ENCODE measurements at places on chromosomes 11 and 22.

- DNase-seq = no peak
Measured at GRCh38 chr11:93289782-93290463, 40.6 kb upstream of the DEUP1 start.

DNA sequence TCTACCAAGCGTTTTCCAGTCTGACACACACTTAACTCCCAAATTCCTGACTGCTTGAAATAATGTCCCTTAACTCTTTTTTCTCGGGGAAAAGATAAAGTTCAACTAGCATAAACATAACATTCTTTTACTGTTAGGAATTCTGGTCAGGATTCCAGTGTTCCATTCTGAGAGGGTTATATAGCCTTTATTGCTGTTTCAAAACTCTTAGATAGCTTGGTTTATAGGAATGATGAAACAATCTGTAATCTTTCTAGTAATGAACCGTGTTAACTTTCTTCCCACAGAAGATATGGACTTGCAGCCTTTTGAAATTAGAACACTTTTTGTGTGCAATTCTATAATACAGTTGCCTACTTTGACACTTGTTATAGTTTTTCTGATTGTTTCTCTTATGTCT lies 8.6 kb downstream of the REXO2 start:
- no peak for DNase-seq

- no peak for DNase-seq
Measured at GRCh38 chr11:14555818-14556217, 35.6 kb upstream of the PSMA1 start.

GRCh38 chr11:34575671-34576070 lies 45.2 kb upstream of the EHF start:
- no peak for DNase-seq

- no peak for DNase-seq
Measured at GRCh38 chr11:36230779-36231699, 58.2 kb downstream of the COMMD9 start.

DNA sequence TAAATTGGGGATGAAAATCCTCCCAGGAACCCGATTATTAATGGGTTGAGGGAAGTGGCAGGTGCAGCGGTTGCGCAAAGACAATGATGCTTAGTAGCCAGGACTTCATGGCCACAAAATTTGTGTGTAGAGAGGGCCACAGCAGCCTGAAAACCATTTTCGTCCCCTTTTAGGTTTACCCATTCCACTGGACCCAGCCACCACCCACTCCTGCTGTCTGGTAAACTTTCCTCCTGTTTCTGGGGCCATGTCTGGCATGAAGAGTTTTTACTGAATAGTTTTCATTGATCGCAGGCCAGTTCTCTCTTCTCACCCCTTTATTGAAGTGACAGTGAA lies 69.5 kb upstream of the SYT13 start:
- no peak for DNase-seq

DNA sequence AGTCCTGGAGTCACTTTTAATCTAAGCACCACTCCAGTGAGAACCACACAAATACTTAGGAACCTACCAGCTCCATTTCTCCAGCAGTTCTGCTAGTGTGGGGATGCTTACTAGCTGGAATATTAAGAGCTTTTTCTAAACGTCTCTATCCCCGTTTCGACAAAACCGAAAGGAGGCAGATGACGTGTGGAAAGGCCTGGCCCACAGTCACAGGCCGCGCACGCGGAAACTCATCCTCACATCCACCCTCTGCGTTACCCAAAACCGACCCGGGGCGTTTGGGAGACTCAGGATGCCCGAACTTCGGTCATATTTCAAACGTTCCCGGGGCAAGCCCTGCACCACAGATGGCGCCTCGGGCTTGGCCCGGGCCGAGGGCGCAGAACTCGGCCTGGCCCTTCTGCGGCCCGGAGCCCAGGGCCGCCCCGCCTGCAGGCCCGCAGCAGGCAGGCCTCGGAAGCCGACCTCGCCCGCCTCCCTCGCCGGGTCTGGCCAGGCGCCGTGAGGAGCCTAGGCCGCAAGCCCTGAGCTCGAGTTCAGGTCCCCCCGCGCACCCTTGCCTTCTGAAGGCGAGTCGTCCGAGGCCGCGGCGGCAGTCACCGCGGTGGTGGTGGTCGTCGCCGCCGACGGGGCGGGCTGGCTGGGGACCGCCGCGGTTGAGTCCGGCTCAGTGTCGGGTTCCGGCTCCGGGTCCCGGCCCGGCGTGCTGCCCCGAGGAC lies 473 bp downstream of the FNBP4 start:
- peak; percentile 68 for DNase-seq

GRCh38 chr22:17712441-17712840 lies 61.8 kb downstream of the BID start:
- no peak for DNase-seq

DNA sequence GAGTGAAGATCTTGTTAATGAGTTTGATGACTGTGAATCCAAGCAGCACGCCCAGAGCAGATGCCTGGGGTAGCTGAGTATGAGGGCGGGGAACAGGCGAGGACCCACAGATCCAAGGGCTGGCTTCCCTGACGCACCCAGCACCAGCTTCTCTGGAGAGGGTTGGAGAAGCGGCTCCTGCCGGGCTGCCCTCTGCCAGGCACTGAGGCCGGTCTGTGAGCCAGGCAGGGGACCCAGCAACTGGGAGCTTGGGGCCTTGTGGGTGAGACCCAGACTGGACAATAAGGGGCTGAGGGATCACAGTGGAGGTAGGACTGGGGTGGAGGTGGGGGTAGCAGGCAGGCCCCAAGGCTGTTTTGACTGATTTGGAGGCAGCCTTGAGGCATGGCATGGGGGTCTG lies 8.6 kb upstream of the SYT12 start:
- no peak for DNase-seq

DNA sequence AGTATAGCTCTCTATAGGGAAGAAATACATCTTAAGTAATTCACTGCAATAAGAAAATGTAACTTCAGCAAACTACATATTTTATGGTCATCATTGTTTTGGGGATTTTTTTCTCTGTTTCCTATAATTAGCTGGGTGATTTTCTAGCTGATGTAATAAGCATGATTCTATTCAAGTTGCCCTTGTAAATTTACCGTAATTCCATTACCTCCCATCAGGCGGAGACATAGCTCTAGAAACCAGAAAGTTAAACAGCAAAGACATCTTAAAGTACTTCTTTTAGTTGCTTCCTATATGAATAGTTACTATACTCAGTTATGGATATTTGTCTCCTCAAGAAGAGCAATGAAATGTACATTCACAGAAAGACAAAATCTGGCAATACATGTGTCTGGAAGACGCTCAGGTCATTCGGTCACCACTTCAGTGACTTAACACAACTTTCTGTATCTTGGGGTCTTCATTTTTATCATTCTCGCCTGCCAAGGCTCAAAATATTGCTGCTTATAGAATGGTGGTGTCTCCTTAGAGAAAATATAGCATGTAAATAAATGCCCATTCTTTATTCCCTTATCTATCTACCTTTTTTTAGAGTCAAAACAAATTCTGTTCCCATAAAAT lies 239.9 kb upstream of the ZC3H12C start:
- peak; percentile 17 for DNase-seq

DNA sequence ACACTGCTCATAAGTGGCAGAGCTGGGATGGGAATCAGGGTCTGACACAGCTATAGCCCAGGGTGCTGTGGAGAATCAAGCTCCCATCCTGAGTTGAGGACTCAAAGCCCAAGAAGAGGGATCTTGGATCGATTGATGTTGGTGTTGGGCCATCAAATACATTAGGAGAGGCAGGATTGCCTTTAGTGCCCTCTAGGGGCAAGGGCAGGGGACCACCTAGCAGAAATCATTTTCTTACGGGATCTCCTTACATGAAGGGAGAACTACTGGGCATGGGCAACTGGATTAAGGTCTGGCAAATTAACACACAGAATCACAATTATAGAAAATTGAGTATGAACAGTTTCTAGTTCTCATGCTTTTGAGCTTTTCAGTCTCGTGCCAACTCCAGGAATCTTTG lies 24.9 kb upstream of the EMSY start:
- DNase-seq = no peak

GRCh38 chr11:75240311-75241035 lies at the start of gene TPBGL:
TSS of gene TPBGL (plus strand) at chr11:75240774. CDS start at chr11:75241050, 276 bp downstream.
- peak; percentile 49 for DNase-seq

DNA sequence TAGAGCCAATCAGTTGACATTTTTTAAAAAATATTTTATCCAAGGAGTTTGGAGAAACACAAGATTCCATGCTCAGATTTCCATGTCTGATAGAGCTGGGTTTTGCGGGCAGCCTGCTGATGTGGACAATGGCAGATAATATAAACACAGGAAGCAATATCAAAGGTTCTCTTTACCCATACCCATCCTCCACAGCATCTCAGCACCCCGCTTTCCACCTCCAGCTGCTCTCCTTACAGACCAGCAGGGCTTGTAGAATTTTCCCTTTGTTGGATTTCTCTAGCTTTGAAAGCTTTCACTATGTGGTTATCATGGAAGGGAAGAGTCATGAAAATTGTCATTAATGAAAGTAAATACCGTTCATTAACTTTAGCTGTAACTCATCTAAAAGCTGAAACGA lies 746.4 kb downstream of the OPCML start:
- no peak for DNase-seq

- DNase-seq = no peak
Measured at GRCh38 chr11:40388097-40388818, 1071.2 kb downstream of the LRRC4C start.

- no peak for DNase-seq
Measured at GRCh38 chr11:45156741-45157140, 10.3 kb downstream of the PRDM11 start.

DNA sequence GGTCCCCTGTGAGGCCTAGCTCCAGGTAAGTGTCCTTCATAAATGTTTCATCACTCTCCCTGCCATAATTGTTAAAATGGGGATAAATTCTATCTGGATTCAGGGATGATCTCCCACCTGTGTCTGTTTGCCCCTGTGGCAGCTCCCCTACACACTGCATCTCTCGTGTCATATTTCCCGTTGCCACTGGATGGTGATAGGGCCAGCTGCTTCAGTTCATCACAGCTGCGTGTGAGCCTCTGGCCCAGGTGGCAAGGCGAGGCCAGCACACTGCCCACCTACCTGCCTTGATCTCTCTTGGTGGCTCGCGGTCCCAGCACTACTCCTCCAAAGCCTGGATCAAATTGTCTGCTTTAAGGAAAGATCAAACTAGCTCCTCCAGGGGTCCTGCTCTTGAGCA lies 187.4 kb downstream of the GRIK4 start:
- DNase-seq = no peak
